MV-4-11 (cell line): ENCODE measurements at places on chromosomes 3 and 15.

- DNase-seq = no peak
These were observed 181.8 kb upstream of the TBL1XR1 start for GRCh38 chr3:177379045-177379444.

DNA sequence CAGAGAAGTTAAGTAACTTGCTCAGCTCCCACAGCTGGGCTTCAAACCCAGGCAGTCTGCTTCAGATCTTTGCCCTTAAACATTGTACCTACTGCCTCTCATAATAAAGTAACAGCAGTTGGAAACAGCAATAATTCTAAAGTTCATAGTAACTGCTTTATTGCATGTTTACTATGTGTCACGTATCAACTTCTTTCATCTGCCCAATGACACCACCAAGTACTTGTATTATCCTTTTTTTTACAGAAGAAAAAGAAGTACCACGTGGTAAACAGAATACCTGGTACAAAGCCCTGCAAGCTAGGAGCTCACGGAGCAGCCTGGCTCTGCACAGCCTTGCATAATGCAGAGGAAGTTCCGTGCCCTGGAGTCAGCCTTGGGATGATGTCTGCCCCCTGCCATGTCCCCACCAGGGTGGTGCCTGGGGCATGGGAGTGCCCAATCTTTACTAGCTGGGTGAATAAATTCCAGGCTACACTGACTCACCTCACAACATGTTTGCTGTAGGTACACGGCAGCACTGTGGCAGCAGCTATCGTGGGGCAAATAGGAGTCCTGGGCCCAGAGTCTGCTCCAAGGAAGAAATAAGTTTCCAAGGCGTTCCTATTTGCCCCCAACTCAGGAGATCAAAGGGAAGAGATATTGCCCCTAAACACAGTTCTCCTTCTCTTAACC, 77.2 kb downstream of the LDHAL6B start:
- DNase-seq = no peak

GRCh38 chr3:181454451-181455027, 257.2 kb upstream of the SOX2 start:
- no peak for DNase-seq

DNA sequence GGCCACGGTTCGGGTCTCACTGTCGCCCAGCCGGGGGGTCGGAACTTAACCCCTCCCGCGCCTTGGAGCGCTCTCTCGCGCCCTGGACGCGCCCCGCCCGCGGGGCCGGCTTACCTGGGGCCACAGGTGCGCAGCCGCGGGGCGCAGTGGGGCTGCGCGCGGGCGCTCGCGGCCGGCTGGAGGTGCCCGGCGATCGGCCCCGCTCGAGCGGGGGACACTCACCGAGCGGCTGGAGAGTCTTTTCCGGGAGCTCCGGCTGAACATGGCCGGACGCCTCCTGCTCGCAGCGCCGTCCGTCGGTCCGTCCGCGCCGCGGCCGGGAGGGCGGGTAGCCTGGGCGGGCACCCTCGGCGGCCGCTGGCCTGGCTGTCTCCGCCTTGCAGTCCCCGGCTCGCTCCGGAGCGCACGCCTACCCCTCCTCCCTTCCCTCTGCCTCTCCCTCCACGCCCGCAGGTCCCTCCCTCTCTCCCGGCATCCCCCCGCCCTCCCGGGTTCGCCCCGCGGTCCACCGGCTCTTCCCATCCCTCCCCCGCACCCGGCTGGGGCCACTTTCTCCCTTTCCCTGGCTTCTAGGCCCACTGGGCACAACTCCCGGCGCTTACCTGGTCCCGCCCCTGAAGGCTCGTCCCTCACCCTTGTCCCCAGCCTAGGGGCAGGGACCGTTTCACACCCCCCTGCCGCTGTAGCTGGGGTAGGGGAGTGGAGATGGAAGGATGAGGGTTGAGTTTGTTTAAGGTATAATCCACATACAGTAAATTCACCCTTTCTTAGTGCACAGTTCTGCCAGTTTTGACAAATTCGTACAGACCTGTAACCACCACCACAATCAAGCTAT, 220.1 kb upstream of the PRICKLE2 start:
- DNase-seq = no peak
